HuH-7.5 (cell line): ENCODE measurements at places on chromosomes 7 and 10.

GRCh38 chr7:132242192-132242812 lies 334.0 kb downstream of the PLXNA4 start:
- DNase-seq, result no peak

DNA sequence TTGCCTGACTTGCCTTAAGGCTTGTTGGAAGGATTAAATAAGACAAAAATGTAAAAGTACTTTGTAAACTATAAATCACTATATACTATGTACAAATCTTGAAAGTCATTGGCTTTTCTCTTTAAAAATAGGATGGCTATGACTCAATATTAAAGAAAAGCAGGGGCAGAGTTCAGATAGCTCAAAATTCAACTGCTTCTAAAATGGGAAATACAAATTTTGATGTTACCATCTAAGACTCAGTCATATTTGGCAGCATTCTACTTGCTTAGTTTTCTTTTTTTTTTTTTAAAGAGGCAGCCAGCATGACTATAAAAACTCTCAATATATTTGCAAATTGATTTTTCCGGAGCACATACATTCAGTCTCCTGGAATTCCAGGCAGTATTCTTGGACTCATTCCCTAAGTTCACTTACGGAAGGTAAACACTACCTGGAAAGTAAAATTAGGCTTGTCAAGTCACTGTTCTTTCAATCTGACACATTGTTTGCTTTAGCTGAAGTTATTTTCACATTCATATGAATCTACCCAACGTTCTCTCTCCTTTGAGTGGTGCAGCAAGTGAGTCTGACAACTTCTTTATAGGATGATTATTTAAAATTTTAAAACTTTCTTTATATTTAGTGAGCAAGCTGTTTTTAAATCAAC lies 133.8 kb upstream of the CCDC6 start:
- DNase-seq, result no peak

- DNase-seq, result no peak
These were observed 14.9 kb downstream of the TNRC18 start for GRCh38 chr7:5408777-5409176.

DNA sequence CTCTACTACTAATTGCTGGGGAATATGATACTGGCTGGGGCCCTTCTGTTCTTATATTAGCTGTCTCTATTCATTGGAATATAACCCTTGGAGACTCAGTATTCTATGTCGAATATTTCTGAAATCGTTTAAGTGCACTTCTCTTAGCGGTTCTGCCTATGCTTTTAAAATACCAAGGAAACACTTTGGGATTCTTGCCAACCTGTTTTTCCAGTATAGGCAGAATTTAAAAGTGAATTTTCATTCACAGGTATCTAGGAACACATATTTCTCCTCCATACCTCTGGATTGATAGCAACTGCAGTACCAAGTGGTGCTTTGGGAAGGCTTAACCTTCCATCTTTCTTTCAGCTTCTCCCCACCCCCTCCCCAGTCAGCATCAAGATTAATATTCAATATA lies 370.3 kb upstream of the LRRN3 start:
- no peak for DNase-seq
